ENCODE measurements at places on chromosomes 2 and 18. TPM values are rescaled to one million over a fixed set of nuclear protein-coding genes. Genes with fewer than 3 reads are reported as not detected.

IL1RL1 gene
- total RNA-seq = 32.4 TPM

RNF144A gene
- 22.2 TPM for total RNA-seq

ST6GAL2 gene
- total RNA-seq = 0.45 TPM

STPG4 gene
- total RNA-seq = not detected

ANTXR1 gene
- 51.9 TPM for total RNA-seq

KATNAL2 gene
- 4.8 TPM for total RNA-seq

TSPYL6 gene
- not detected for total RNA-seq

CNDP1 gene
- total RNA-seq = not detected

REG3A gene
- total RNA-seq = 3.3 TPM

IHH gene
- 0.26 TPM for total RNA-seq

NAPG gene
- 39.8 TPM for total RNA-seq
